ENCODE measurements at places on chromosomes 6 and 20.

DNA sequence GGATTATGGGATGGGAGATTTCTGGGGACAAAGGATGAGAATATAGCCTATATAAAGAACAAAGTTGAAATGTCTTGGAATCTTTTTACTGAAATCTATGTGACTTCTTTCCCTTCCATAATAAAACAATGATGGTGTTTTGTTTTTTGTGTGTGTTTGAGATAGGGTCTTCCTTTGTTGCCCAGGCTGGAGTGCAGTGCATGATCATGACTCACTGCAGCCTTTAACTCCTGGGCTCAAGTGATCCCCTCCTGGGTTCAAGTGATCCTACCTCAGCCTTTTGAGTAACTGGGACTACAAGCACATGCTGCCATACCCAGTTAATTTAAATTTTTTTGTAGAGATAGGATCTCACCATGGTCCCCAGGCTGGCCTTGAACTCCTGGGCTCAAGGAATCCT, 50.9 kb downstream of the FAM217A start:
- DNase-seq = no peak

GRCh38 chr6:48826152-48826515, 636.9 kb downstream of the MMUT start:
- no peak for DNase-seq

GRCh38 chr6:134517868-134518267, 200.0 kb upstream of the SGK1 start:
- DNase-seq = no peak

- no peak for DNase-seq
Measured at GRCh38 chr20:62233684-62234083, 4.6 kb upstream of the OSBPL2 start.

DNA sequence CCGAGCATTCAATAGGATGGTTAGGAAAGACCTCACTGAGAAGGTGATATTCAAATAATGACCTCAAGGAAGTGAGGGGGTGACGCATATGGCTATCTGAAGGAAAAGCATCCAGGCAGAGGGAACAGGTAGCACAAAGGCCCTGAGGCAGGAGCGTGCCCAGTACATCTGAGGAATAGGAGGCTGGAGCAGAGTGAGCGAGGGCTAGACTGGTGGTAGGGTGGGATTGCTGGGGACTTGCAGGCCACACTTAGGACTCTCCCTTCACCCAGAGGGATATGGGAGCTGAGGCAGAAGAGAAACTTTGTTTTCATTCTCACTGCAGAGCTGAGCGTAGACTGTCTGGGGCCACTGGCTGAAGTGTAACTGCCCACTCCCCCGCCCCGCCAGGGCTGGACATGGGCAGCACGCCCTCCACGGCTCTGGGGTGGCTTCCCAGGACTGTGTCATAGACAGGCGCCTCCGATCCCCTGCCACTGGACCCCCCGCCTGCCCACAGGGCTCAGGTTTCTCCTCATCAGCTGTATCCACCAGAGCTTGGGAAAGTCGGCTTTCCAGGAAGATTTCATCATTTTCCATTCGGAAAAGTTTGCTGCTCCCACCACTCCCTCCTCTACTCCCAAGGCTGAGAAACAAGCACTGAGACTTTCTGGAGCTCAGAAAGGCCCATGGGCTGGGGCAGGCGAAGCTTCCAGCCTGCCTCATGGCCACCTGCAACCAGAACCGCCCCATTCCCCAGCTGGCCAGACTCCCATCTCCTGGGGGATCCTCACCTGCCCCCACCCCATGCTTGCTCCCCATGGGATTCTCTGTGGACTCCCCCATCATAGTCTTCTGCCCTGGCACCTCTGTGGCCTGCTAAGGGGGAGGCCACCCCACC, 142.6 kb downstream of the MRPL14 start:
- no peak for DNase-seq

- DNase-seq = no peak
Measured at GRCh38 chr6:4731996-4732395, 44.2 kb upstream of the CDYL start.

GRCh38 chr6:70841112-70841511, 115.7 kb downstream of the B3GAT2 start:
- DNase-seq = no peak

- no peak for DNase-seq
Measured at GRCh38 chr6:82958551-82958950, 107.1 kb downstream of the UBE3D start.

GRCh38 chr20:1505361-1505760, 14.1 kb upstream of the SIRPB2 start:
- DNase-seq = no peak

GRCh38 chr20:911882-912600, 4.1 kb downstream of the ANGPT4 start:
- no peak for DNase-seq

All from caudate nucleus (tissue), 63 donors.